Esophagus muscularis mucosa (tissue), 4 donors: ENCODE measurements at places on chromosomes 3 and 15. TPM values are rescaled to one million over a fixed set of nuclear protein-coding genes. Genes with fewer than 3 reads are reported as not detected.

The KPNA1 gene
- 47.4 TPM for total RNA-seq

DNA sequence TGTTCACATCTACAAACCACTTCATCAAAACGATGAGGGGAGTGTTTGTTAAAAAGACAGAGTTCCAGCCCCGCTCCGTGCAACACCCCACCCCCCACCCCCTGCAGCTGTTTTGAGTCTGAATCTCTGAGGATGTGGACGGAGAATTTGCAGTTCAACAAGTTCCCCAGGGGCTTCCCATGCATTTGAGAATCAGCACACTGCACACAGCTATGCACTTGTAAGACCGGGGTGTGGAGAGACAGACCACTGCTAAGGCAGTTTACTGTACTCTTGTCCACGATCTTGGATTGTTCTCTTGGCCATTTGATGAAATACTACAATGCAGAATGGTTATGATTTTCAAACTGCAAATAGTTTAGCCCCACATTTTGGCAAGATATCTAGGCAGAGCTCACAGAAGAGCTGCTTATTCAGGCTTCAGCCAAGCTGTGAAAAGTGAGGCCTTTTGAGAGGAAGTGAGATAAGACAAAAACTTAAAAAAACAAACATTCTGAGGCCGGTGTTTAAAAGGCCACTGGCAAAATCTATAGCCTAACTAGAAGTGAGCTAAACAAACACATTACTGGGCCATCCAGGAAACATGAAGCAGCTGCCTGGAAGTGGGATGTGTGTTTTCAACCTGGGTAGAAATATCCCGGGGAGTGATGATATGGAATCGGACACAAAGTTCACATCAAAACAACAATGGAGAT lies 308.2 kb upstream of the ADAMTS9 start:
- no peak for DNase-seq

The TIMMDC1 gene
- total RNA-seq, result 59.0 TPM

The KCNH8 gene
- total RNA-seq, result 0.11 TPM

GRCh38 chr15:31360843-31361763 lies 34.5 kb downstream of the KLF13 start:
- DNase-seq, result no peak

DNA sequence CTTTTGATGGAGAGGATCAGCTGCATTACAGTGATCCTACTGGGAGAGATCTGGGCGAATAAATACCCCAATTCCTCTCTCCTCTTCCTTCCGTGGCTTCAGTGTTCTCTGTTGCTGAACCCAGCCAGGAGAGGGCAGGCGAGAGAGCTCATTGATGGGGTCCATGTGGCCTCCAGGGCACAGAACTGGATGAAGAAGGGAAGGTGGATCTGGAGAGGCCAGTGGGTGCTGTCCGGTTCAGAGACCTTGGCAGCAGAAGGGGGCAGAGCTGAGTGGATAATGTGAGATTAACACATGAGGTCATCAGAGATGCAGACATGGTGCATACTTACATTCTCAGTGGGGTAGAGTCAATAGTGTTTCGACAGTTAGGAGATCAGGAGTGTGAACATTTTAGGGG lies 193.6 kb downstream of the CLSTN2 start:
- DNase-seq, result no peak
